ENCODE measurements at places on chromosomes 3 and 15.
A peak's percentile ranks its signal among the peaks of the same experiment; 100 is the strongest.

DNA sequence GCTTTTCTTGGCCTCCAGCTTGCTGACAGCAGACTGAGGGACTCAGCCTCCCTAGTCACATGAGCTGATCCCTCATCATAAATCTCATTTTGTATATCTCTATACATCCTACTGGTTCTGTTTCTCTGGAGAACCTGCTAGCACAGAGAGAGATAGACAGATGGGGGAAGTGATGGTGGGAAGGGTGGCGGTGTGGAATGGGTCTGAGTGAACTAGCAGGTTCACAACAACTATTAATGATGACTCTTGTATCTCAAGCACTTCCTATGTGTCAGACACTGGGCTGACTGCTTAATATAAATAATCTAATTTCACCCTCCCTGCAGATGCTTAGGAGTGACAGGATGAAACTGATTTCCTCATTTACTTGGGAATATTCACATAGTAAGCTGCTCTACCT, 106.9 kb upstream of the TLE3 start:
- peaks cover 4% of the 10 kb centered on the region for H3K27me3 ChIP-seq
- no peak overlapping the region for H3K27ac ChIP-seq
- no peak overlapping the region for H3K4me3 ChIP-seq
- H3K36me3 ChIP-seq, result no peaks in the 10 kb centered on the region
- H3K4me1 ChIP-seq, result no peaks in the 10 kb centered on the region

DNA sequence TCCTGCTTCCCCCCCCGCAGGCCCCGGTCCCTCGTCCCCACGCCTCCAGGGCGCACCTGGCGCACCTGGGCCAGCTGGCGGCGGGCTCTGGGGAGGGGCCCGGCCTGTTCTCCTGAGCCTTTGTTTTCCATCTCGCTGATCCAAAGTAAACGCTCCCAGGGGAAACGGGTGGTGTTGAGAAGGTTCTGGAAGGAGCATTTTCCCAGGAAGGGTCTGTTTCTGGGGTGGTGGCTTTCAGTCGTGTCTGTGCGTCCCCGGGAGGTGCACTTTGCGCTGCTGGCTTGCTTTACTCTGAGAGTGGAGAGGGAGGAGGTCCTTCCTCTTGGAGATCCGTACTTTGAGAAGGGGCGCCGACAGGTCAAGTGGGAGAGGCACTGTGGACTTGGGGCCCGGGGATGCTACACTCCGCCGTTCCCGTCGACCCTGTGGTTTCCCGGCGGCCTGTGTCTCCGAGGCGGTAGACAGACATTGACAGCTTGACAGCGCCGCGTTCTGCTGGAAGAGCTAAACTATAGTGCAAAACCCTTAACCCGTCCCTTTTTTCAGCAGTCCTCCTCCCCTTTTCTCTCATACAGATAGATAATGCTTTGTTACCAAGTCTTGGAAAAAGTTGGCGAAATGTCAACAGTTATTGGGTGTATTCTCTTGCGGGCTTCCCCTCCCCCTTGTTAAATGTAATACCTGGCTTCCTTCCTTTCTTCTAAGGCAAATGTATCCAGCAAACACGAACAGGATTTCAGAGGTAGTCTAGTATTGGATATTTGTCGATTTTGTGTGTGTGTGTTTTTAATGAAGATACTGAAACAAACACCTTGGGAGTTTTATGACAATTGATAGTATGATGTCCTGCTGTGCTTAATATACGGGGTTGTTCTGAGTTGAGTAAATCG, 6.5 kb downstream of the TPM1 start:
- peaks cover 38% of the 10 kb centered on the region for H3K27me3 ChIP-seq
- no peak for DNase-seq
- peaks cover 3% of the 10 kb centered on the region for H3K36me3 ChIP-seq
- H3K27ac ChIP-seq, result peak overlapping the region; percentile 86
- peak overlapping the region; percentile 88 for H3K4me3 ChIP-seq

- H3K27me3 ChIP-seq, result no peaks in the 10 kb centered on the region
- H3K4me1 ChIP-seq, result peaks cover 27% of the 10 kb centered on the region
- no peaks in the 10 kb centered on the region for H3K36me3 ChIP-seq
- no peak for DNase-seq
- no peak overlapping the region for H3K4me3 ChIP-seq
Measured at GRCh38 chr3:149703466-149703865, 45.6 kb upstream of the WWTR1 start.

DNA sequence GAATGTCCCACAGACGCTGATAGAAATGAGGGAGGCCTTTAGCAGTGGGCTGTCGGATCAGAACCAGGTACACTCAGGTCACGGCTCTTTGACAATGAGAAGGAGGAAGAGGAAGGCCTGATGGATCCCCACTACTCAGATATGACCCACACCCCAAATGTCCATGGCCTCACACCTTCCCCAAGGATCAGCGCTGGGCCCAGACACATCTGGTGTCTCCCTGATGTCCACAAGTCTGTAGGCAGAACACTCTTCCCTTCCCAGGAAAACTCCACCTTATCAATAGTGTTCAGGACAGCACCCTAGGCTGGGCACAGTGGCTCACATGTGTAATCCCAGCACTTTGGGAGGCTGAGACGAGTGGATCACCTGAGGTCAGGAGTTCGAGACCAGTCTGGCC, 33.3 kb upstream of the SFMBT1 start:
- no peaks in the 10 kb centered on the region for H3K27me3 ChIP-seq
- no peak for DNase-seq
- H3K27ac ChIP-seq, result no peak overlapping the region
- no peak overlapping the region for H3K4me3 ChIP-seq
- H3K36me3 ChIP-seq, result peaks cover 8% of the 10 kb centered on the region
- H3K4me1 ChIP-seq, result no peaks in the 10 kb centered on the region

GRCh38 chr15:97683831-97684230, 276.7 kb upstream of the ARRDC4 start:
- no peaks in the 10 kb centered on the region for H3K36me3 ChIP-seq
- no peak for DNase-seq
- peaks cover 4% of the 10 kb centered on the region for H3K27me3 ChIP-seq
- H3K27ac ChIP-seq, result no peak overlapping the region
- peaks cover 2% of the 10 kb centered on the region for H3K4me1 ChIP-seq

DNA sequence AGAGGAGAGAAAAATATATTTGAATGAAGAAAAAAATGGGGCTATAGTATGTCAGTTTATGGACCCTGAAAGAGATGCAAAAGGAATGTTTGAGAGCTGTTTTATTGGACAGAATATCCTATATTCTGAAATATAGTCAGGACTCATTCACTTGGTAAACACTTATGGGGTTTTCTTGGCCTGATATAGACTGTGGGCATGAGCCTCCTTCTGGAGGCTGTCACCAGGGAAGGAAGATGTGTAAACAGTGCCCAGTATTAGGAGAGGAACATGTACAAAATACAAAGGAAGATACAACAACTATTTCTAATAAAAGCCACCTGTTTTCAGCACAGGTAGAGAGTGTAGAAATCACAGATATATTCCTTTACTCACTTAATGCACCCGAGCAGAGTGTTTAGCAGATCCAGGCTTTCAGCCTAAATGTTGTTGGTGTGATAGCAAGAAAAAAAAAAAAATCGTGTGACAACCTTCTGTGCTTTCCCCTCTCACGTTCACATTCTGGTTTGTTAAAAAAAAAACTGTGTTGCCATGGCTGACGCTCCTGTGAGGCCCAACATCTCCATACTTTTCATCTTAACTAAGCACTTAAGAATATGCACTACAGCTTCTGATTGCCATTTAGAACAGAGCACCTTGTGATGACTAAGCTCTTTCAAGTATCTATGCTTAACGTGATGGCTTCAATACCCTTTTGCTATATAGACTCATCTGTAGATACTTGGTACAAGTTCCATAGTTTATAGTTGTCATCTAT, 134.1 kb downstream of the MBNL1 start:
- H3K4me1 ChIP-seq, result peaks cover 89% of the 10 kb centered on the region
- DNase-seq, result no peak
- H3K27me3 ChIP-seq, result no peaks in the 10 kb centered on the region
- H3K36me3 ChIP-seq, result peaks cover 67% of the 10 kb centered on the region
- H3K4me3 ChIP-seq, result peak overlapping the region; percentile 5

- H3K36me3 ChIP-seq, result no peaks in the 10 kb centered on the region
- no peak overlapping the region for H3K27ac ChIP-seq
Measured at GRCh38 chr3:102078401-102078800, 229.1 kb downstream of the NFKBIZ start.

GRCh38 chr15:61946778-61947177, 113.5 kb downstream of the VPS13C start:
- H3K4me1 ChIP-seq, result peaks cover 2% of the 10 kb centered on the region
- DNase-seq, result no peak
- no peak overlapping the region for H3K27ac ChIP-seq
- H3K36me3 ChIP-seq, result peaks cover 86% of the 10 kb centered on the region

DNA sequence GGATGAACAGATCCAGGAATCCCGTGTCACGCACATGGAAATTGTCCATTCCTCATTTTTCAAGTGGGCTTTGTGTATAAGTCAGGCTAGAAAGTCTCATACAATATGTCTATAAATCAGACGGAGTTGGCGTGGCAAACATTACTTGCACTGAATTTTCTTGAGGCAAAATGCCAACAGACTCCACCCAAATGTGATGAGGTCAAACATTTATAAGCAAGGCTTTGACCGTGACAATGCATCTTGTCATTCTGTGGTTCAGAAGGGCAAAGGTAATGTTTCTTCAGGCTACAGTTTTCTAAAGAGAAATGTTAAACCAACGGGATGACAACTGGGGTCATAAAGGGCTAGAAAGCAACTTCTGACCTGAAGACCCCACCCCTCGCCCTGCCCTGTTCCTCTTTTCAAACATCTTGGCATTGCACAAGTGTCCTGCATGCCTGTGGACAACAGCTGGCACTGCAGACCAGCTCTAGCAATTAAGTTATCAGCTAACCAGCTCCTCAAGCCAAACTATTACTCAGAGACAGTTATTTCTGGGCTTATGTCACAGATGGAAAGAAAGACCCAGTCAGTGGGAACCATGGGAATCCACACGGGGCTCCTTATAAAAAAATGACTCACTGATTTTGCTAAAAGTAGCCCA, 36.5 kb upstream of the SPTBN5 start:
- H3K27ac ChIP-seq, result no peak overlapping the region
- peaks cover 61% of the 10 kb centered on the region for H3K4me1 ChIP-seq
- peaks cover 42% of the 10 kb centered on the region for H3K36me3 ChIP-seq
- no peak for DNase-seq
- H3K4me3 ChIP-seq, result no peak overlapping the region
- no peaks in the 10 kb centered on the region for H3K27me3 ChIP-seq

DNA sequence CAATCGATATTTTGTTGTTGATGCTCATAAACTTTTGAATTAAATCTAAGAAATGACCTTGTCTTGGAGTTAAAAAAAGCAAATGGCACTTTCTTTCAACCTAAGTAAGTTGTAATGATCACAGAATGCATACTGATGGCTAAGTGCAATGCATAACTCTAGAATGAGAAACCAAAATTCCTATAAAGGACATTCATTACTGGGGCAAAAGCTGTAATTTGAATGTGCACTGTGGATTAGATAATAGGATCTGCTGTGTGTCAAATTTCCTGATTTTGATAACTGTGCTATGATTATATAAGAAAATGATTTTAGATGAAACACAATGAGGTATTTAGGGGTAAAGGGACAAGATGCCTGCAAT, 14.3 kb downstream of the SIAH2 start:
- DNase-seq, result no peak
- H3K27ac ChIP-seq, result peak overlapping the region; percentile 51
- H3K4me3 ChIP-seq, result no peak overlapping the region
- peaks cover 100% of the 10 kb centered on the region for H3K36me3 ChIP-seq
- peaks cover 98% of the 10 kb centered on the region for H3K4me1 ChIP-seq

DNA sequence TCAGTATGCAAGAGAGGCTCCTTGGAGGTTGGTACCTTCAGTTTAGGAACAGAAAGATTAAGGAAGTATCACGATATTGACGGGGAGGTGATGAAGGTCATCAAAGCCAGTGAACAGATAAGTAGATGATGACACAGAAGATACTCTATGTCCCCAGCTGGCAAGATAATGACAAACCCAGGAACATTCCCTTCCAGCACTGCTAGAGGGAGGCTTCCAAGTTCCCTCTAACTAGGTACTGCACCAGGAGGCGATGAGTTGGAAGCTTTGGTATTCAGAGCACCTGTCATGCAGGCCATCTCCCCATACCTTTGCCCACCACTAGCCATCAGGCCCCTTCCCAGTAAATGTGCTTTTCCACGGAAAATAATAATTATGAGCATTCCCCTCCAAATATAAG, 40.8 kb downstream of the NBEAL2 start:
- peaks cover 68% of the 10 kb centered on the region for H3K4me1 ChIP-seq
- DNase-seq, result no peak
- no peak overlapping the region for H3K4me3 ChIP-seq
- no peaks in the 10 kb centered on the region for H3K27me3 ChIP-seq
- peaks cover 56% of the 10 kb centered on the region for H3K36me3 ChIP-seq
- H3K27ac ChIP-seq, result peak overlapping the region; percentile 83

DNA sequence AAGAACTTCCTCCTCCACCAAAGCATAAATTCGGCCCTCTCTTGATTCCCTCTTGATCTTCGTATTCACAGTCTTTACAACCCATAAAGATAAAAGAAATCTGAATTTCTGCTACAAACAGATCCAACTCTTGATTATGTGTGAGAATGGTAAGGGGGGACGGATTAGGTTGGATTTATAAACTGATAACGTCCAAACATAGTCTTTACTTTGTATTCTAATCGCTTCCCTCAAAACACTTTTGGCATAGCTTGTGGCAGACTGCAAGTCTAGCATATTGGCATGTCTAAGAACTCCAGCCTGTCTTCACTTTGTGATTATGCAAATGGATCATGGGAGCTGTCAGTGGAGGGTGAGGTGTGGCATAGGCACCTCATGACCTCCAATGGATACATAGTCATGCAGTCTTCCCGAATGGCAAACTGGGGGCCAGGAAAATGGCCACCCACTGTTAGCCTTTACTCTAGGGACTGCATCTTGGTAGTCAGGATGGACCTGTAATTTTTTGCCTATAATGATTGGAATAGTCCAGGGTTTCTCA, 24.3 kb upstream of the GPR171 start:
- H3K4me3 ChIP-seq, result peak overlapping the region; percentile 18
- no peak for DNase-seq
- H3K36me3 ChIP-seq, result peaks cover 6% of the 10 kb centered on the region
- no peaks in the 10 kb centered on the region for H3K27me3 ChIP-seq
- H3K27ac ChIP-seq, result peak overlapping the region; percentile 90

GRCh38 chr15:38441130-38441519, 12.8 kb upstream of the FAM98B start:
- H3K27ac ChIP-seq, result peak overlapping the region; percentile 50
- H3K4me1 ChIP-seq, result peaks cover 5% of the 10 kb centered on the region
- no peaks in the 10 kb centered on the region for H3K36me3 ChIP-seq

DNA sequence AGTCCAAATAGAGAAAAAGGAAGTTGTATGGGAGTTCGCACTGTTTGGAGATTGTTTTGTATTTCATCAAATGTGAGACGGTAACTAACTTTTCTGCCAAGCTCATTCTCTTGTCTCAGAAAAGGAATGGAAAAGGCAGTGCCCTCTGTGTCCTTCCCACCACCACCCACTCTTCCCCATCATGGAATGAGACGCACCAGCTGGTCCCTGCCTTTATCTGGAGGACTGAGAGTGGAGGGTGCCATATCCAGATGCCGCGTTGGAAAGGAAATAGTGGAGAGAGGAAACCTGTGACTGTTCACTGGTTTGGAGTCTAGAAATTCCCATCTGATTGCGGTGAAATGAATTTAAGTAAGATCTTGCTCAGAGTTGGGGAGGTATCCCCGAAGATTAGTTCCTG, 3.7 kb upstream of the CCK start:
- no peaks in the 10 kb centered on the region for H3K36me3 ChIP-seq
- peaks cover 59% of the 10 kb centered on the region for H3K27me3 ChIP-seq
- no peak overlapping the region for H3K27ac ChIP-seq
- DNase-seq, result no peak
- H3K4me1 ChIP-seq, result peaks cover 11% of the 10 kb centered on the region

Measured in activated T-cell treated with anti-CD3 and anti-CD28 coated beads, Interleukin-2, amount 50 U/mL, for 24 hours (primary cell).